Purkinje cell (primary cell): ENCODE measurements at places on chromosomes 1 and 21. TPM values are rescaled to one million over a fixed set of nuclear protein-coding genes. Genes with fewer than 3 reads are reported as not detected.

The FCRLA gene
- not detected in 2 replicates for polyA plus RNA-seq

The RHBG gene
- not detected in 2 replicates for polyA plus RNA-seq

The LCE3E gene
- not detected in 2 replicates for polyA plus RNA-seq

The PHLDA3 gene
- polyA plus RNA-seq: 1.5 and 2.0 TPM in 2 replicates

The RLF gene
- polyA plus RNA-seq: 5.0 and 7.4 TPM in 2 replicates
